ENCODE measurements at places on chromosomes 6 and 20.

DNA sequence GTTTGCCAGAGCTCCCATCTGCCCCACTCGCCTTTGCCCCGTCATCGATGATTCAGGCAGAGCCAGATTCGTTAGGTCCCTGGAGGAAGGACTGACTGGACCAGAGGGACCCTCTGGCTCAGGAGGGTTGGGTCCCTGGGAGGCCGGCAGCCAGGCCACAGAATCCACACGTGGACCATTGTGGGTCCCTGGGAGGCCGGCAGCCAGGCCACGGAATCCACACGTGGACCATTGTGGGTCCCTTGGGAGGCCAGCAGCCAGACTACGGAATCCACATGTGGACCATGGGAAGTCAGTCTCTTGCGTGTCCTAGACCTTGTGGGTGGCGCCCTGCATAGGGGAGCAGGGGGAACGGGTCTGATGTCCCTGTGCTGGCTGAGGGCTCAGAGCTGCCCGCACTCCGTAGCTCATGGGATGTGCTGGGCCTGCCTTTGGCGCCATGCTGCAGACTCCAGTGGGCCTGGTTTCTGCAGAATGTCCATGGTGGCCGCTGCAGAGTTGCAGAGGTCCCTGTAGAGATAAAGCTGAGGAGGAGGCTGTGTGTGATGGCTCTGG is 23.5 kb downstream of the UCKL1 start:
- DNase-seq: peak; percentile 39

- DNase-seq: no peak
Measured at GRCh38 chr6:4012826-4013225, 66.1 kb downstream of the FAM217A start.

DNA sequence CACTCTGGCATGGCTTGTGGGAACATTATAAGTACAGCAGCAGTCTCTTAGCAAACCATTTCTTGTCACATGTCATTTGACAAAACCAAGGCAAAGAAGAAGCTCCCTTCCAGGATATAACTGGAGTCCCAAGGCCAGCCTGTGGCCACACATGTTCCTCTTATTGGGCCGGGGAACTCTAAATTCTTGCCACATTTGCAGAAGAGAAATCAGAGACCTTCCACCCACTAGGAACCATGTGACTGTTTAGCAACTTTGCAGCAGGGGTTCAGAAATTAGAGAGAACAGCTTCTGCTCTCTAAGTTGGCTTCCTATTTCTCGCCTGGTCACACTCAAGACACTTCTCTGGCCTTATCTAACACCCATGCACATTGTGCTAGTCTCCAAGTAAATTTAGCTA is 20.4 kb upstream of the MEP1A start:
- peak; percentile 10 for DNase-seq

- DNase-seq: no peak
Measured at GRCh38 chr20:46357030-46357514, 48.8 kb upstream of the CDH22 start.

DNA sequence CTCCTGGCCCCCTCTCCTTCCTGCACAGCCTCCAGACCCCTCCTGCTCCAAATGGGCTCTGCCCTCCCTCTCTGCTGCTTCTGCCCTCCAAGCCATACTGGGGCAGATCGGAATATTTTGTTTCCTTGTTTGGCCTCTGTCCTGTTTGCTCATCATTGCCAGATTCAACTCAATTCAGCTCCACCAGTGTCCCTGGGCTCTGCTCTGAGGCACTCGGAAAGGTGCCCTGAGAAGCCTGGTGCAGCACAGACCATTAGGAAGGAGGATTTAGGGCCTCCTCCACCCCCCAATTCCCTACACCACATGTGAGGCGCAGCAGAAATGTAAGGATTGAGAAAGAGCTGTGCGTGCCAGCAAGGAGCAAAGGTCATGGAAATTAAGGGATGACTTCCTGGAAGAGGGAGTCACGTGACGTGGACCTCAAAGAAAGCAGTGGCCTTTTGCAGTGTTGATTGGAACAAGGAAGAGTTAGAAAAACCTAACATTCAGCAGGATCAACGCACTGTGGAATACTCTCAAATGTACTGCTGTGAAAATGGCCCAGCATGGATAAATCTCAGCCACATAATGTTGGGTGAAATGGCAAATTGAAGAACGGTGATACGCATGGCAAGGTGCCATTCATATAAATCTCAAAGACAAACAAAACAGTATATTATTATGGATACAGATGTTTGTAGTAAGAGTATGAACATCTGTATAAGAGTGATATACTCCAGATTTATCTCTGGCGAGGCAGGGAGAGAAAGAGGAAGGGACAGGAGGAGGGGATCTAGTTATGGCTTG is 229.5 kb upstream of the RNF24 start:
- DNase-seq: no peak
